ENCODE measurements at places on chromosomes 1 and 21.

DNA sequence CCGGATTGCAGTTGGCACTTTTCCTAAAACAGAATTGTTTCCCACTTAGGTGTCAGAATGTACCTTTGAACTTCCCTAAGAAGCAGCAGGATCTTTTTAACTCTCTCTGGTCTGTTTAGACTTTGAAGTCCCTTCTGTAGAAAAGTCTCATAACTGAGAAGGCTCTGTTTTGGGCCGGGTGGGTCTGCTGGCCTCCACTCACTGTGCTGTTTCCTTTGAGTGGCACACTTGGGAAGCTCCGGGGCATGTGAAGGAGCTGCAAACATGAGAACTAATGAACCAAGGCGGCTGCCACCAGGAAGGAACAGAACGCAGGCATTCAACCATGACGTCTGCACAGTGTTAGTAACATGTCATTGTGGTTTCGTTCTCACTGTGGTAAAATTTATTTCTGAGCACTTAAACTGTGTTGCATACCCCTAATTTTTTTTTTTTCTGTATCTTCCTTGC is 19.5 kb upstream of the NCMAP start:
- no peak for DNase-seq

- DNase-seq = peak; percentile 78
Measured at GRCh38 chr1:244970236-244970743, 105.9 kb upstream of the HNRNPU start.

DNA sequence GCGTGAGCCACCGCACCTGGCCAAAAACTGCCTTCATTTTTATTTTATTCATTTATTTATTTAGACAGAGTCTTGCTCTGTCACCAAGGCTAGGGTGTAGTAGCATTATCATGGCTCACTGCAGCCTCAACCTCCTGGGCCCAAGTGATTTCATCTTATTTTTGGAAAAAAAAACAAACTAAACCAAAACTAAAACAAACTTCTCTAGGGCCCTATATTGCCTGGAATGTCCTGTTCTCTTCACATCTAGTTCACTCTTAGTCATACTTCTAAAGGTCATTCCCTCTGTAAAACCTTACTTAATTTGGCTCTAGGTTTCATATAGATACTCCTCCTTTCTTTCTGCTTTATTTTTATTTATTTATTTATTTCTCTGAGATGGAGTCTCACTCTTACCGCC is 15.6 kb downstream of the RPS27 start:
- peak; percentile 90 for DNase-seq

GRCh38 chr1:97909266-97909665 is 11.6 kb downstream of the DPYD start:
- DNase-seq = no peak

DNA sequence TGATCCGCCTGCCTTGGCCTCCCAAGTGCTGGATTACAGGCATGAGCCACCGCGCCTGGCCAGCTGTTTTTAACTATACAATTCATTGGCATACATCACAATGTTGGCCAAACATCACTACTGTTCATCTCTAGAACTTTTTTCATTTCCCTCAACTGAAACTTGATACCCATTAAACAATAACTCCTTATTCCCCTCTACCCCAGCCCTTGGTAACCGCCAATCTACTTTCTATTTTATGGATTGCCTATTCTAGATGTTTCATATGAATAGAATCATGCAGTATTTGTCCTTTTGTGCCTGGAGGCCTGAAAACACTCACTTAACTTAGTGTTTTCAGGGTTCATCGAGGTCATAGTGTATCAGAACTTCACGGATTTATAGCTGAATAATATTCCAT is 16.2 kb downstream of the BTF3L4 start:
- no peak for DNase-seq

Data from HCEC 1CT (cell line).